ENCODE measurements at places on chromosomes 6 and 20. TPM values are rescaled to one million over a fixed set of nuclear protein-coding genes. Genes with fewer than 3 reads are reported as not detected.

The OR12D3 gene
- not detected for total RNA-seq

The MYLK4 gene
- 0.14 TPM for total RNA-seq

GRCh38 chr20:33400812-33401183, 521 bp downstream of the CDK5RAP1 start:
- H3K4me1 ChIP-seq = peaks cover 25% of the 10 kb centered on the region
- peaks cover 13% of the 10 kb centered on the region for H3K36me3 ChIP-seq
- no peaks in the 10 kb centered on the region for H3K27me3 ChIP-seq
- DNase-seq = no peak

DNA sequence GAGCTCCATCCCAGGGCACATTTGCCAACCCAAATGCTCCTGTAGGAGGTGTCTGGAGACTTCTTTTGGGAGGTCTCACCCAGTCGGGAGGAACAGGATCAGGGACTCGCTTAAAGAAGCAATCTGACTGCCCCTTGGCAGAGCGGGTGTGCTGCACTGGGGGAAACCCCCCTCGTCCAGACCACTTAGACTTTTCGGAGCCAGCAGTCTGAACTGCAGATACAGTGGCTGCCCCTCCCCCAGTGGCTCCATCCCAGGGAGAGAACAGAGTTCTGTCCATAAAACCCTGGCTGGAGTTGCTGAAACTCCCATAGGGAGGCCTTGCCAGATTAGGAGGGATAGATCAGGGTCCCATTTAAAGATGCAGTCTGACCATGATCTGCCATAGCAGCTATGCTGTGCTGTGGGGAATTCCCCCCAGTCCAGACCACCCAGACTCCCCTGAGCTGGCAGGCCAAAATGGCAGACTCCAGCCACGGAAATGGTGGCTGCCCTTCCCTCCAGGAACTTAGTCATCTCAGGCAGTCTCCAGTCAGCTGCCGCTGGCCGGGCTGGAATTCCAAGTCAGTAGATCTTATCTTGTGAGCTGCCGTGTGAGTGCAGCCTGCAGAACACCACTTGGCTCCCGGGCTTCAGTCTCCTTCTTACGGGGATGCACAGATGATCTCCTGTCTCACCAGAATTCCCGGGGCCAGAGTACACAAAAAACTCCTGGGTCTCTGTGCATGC, 278.1 kb upstream of the SASH1 start:
- H3K27me3 ChIP-seq = no peaks in the 10 kb centered on the region
- no peak overlapping the region for H3K4me3 ChIP-seq
- no peak for DNase-seq
- no peak overlapping the region for H3K27ac ChIP-seq
- no peaks in the 10 kb centered on the region for H3K4me1 ChIP-seq

DNA sequence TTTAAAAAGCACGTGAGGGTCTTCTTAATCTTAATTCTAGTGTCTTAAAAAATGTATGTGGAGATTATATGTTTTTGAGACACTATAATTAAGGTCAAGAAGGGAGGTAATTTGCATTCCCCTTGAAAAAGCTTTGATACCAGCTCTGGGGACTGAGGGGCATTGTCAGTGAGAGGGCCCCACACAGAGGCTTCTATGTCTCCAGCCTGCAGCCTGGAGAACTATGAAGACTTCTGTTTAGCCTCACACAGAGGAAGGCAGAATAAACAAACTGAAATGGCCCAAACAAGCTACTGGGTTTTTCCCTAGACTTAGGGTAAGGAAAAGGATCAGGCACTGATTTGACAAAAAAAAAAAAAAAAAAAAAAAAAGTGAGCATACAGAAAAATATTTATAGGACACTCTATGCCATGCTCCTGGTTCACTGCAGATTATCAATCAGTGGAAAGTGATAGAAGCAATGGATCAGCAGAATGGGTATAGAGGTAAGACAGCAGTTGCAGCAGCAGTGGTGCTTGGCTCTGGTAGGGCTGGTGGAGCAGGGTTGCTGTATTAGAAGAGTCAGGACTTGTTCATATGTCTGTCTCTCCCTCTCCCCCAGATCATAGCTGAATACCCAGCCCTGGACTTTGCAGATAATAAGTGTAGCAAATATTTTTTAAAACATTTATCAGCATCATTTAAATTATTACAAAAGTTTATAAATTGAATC, 85.4 kb downstream of the KLHL32 start:
- no peaks in the 10 kb centered on the region for H3K4me1 ChIP-seq
- DNase-seq = no peak
- peaks cover 1% of the 10 kb centered on the region for H3K27me3 ChIP-seq
- H3K27ac ChIP-seq = no peak overlapping the region
- no peaks in the 10 kb centered on the region for H3K36me3 ChIP-seq

GRCh38 chr6:2127484-2127911, 117.9 kb downstream of the GMDS start:
- H3K4me1 ChIP-seq = peaks cover 32% of the 10 kb centered on the region
- peaks cover 2% of the 10 kb centered on the region for H3K27me3 ChIP-seq
- peak overlapping the region; percentile 78 for H3K27ac ChIP-seq
- H3K4me3 ChIP-seq = peak overlapping the region; percentile 58
- no peaks in the 10 kb centered on the region for H3K36me3 ChIP-seq

GRCh38 chr20:24153101-24154040, 164.8 kb upstream of the GGTLC1 start:
- H3K4me3 ChIP-seq = no peak overlapping the region
- H3K27me3 ChIP-seq = peaks cover 5% of the 10 kb centered on the region
- no peaks in the 10 kb centered on the region for H3K36me3 ChIP-seq
- no peak overlapping the region for H3K27ac ChIP-seq

The ZNF311 gene
- 0.97 TPM for total RNA-seq

The PTPRT gene
- total RNA-seq = not detected

DNA sequence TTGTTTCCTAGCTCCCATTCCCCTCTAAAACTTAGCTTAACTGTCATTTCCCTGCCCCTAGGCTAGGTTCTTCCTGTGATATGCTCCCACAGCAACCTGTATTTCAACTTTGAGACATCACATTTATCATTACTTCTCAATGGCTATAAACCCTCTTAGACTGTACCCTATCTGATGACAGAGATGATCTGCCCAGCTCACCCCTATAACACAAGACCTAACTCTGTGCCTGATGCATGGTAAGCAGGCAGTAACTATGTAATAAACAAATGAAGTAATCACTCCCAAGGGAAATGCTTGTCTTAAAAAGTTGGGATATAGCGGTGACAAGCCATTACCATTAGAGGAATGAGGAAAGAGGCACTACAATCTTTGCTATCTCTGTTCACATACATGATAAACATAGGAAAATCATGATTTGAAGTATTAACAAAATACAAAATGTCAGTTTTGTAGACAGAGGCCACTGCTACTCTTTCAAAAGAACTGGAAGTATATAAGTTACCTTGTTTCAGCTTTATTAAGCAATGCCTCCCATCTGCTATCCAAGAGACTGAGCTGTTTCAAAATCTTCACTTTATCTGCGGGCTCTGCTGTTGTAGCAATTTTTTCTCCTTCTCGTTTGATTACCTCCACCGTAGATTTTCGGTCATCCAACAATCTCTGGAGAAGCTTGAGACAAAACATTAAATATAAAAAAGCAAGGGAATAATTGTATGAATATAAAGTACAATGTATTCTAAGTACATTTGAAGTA, 110.7 kb downstream of the DST start:
- H3K27me3 ChIP-seq = no peaks in the 10 kb centered on the region
- no peak for DNase-seq
- no peak overlapping the region for H3K27ac ChIP-seq
- no peak overlapping the region for H3K4me3 ChIP-seq
- H3K36me3 ChIP-seq = no peaks in the 10 kb centered on the region

The TFAP2C gene
- not detected for total RNA-seq

The BPIFB1 gene
- not detected for total RNA-seq

GRCh38 chr6:6880745-6881437, 226.9 kb upstream of the RREB1 start:
- H3K27ac ChIP-seq = no peak overlapping the region
- peaks cover 9% of the 10 kb centered on the region for H3K4me1 ChIP-seq
- H3K4me3 ChIP-seq = no peak overlapping the region
- no peak for DNase-seq
- H3K27me3 ChIP-seq = peaks cover 12% of the 10 kb centered on the region

DNA sequence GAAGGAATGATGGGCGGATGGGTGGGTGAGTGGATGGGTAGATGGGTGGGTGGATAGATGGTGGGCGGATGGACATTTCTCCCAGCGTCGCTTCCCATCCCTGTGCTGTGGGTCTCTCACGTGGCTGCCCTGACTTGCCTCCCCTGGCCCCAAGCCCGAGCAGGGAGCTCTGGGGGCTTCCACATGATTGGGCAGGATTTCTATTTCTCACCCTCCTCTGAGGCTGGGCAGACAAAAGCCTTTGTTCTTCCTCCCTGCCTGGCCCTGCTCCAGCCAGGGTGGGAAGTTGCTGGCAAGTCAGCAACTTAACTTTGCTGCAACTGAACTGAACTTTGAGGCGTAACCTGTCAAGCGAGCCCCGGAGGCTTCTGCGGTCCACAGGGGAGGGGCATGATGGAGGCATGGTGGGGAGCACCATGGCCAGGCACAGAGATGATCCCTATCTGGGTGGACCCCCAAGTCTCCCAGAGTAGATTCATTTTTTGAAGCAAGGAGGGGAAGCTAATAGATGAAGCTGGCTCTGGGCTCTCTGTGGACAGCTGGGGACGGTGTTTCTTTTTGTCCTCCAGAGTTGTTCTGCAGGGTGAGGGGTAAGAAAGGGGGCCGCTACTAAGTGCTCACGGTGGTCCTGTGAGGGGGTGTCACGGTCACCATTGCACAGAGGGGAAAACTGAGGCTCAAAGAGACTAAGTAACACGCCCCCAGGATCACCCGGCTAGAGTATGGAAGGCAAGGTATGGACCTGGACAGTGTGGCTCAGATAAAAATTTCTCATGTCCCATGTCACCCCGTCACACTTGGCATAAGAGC, 140.1 kb downstream of the CEBPB start:
- peaks cover 14% of the 10 kb centered on the region for H3K27me3 ChIP-seq
- peaks cover 2% of the 10 kb centered on the region for H3K36me3 ChIP-seq
- H3K4me1 ChIP-seq = peaks cover 3% of the 10 kb centered on the region
- DNase-seq = no peak
- no peak overlapping the region for H3K4me3 ChIP-seq
- H3K27ac ChIP-seq = no peak overlapping the region

DNA sequence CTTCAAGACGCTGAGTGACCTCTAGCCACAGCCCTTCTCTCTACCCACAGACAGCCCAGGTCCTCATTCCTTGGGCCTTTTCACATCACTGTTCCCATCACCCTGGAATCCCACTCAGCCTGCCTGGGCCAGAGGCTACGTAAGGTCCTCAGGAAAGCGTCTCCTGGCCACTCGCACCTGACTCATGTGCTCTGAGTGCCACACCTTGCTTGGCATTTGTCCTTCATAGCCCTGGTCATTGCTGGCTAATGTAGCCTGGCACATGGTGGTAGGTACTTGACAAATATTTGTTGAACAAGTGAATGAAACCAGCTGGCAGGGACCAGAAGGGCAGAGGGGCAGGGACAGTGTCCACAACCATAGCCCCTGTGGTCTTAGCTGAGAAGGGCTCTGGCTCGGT, 50.6 kb upstream of the FANCE start:
- H3K4me1 ChIP-seq = peaks cover 18% of the 10 kb centered on the region
- DNase-seq = no peak
- H3K27ac ChIP-seq = peak overlapping the region; percentile 1
- H3K27me3 ChIP-seq = no peaks in the 10 kb centered on the region

DNA sequence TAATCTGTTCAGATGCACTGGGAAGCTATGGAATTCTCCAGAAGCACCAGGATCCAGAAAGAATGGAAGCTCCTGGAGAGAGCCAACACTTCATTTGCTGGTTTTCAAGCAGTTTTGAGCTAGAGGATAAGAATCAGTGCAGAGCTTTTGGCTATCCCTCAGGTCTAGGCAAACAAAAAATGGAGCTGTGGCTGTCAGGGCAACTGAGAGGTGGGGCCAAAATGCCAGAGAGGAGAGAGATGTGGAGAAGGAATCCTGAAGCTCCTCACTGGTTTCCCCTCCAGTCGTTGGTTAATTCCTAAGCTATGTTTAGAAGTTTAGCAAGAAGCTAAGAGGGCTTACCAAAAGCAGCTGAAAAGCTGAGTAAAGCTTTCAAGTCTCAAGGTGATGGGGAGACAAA, 294.2 kb upstream of the JARID2 start:
- H3K27me3 ChIP-seq = no peaks in the 10 kb centered on the region
- DNase-seq = no peak
- peaks cover 2% of the 10 kb centered on the region for H3K36me3 ChIP-seq
- no peak overlapping the region for H3K27ac ChIP-seq

The SMLR1 gene
- total RNA-seq = not detected

GRCh38 chr6:160085226-160085625, 36.4 kb upstream of the SLC22A1 start:
- H3K27me3 ChIP-seq = no peaks in the 10 kb centered on the region
- H3K36me3 ChIP-seq = peaks cover 74% of the 10 kb centered on the region
- H3K27ac ChIP-seq = peak overlapping the region; percentile 35
- peaks cover 7% of the 10 kb centered on the region for H3K4me1 ChIP-seq

DNA sequence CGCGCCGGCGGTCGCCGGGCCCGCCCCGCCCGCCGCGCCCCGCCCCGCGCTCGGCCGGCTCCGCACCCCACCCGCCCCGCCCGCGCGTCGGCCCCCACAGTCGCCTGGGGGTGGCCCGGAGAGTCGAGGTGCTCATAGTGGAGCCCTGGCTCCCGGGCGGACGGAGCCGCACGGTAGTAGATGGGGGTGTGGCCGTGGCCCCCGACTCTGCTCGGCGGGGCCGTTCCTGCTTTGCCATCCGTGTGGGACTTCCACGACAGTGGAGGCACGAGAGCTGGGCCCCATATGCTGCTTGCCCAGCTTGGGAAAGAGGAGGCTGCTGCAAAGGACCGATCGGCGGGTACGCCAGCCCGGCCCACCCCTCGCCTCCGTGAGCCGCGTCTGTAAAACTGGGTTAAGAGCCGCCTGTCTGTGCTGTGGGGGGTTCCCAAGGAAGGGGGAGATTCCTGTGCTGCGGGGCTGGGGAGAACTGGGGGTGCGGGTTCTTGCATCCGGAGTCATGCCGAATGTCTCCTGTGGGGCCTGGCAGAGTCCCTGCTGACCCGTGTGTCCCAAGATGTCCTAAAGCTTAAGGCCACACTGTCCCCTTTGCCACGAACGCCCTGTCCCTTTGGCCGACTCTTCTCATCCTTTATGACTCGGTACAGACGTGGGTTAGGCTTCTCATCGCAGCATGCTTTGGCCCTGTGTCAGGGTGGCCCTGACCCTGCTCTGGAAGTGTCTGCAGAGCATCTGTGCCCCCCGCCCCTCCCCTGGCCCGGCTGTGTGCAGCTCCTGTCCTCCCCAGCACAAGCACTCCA, at the start of gene OPRL1:
TSS of gene OPRL1 (plus strand) at position 70 of the 800 bp plus-strand sequence. CDS start 12,639 bp downstream, outside the sequence.
- H3K27me3 ChIP-seq = peaks cover 19% of the 10 kb centered on the region
- peaks cover 11% of the 10 kb centered on the region for H3K36me3 ChIP-seq
- no peak for DNase-seq
- peaks cover 30% of the 10 kb centered on the region for H3K4me1 ChIP-seq
- H3K4me3 ChIP-seq = peak within 1 kb of the TSS; percentile 95
- H3K27ac ChIP-seq = peak within 1 kb of the TSS; percentile 80

The SIRPA gene
- total RNA-seq = not detected

The MATN4 gene
- 1.5 TPM for total RNA-seq

- H3K27ac ChIP-seq = no peak overlapping the region
- H3K36me3 ChIP-seq = no peaks in the 10 kb centered on the region
- H3K4me3 ChIP-seq = no peak overlapping the region
- no peaks in the 10 kb centered on the region for H3K27me3 ChIP-seq
Observed at GRCh38 chr6:101226677-101227135, 166.8 kb upstream of the GRIK2 start.

- no peak overlapping the region for H3K4me3 ChIP-seq
- H3K36me3 ChIP-seq = no peaks in the 10 kb centered on the region
- H3K27me3 ChIP-seq = no peaks in the 10 kb centered on the region
Observed at GRCh38 chr6:64254558-64254957, 619.0 kb downstream of the PHF3 start.

Measured in activated CD4-positive, alpha-beta T cell treated with anti-CD3 and anti-CD28 coated beads, Interleukin-2, amount 10 ng/mL, durations not matched to agents 24 days and 14 days (primary cell).